ENCODE measurements at places on chromosomes 7 and 10.

- no peak for DNase-seq
Measured at GRCh38 chr7:78576236-78576635, 777.7 kb downstream of the PHTF2 start.

DNA sequence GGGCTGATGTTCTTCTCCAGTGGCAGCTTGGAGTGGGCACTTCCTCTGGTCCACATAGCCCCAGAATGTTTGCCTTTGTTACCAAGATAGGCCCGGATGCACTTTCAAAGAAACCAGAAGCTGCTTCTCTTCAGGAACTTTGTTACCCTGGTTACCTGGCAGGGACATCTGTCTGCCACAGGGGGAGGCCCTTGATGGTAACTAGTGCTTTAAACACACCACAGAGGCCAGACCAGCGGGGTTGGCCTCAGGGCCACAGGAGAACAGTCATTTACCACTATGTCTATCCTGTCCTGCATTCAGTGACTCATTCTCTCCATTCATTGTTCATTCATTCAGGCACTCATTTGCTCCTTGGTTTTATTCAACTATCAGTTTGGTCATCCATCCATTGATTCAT, 11.9 kb upstream of the PLEKHA1 start:
- no peak for DNase-seq

DNA sequence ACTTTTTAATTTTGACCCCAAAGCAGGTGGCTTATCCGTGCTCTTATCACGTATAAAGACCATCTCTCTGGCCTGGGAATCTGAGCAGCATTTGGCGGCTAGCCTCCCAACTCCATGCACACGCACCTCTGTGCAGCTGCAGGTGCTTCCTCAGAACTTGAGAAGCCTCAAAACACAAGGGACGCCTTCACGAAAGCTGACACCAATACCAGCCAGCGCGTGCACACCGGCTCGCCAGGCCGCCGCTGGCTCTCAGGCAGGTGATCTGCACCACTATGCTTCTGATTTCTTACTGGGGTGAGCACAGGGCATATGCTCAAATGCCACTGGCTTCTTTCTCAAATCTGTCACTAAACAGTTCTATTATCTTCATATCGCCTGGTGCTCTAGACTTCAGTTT, 145.0 kb downstream of the PARD3 start:
- DNase-seq: no peak

DNA sequence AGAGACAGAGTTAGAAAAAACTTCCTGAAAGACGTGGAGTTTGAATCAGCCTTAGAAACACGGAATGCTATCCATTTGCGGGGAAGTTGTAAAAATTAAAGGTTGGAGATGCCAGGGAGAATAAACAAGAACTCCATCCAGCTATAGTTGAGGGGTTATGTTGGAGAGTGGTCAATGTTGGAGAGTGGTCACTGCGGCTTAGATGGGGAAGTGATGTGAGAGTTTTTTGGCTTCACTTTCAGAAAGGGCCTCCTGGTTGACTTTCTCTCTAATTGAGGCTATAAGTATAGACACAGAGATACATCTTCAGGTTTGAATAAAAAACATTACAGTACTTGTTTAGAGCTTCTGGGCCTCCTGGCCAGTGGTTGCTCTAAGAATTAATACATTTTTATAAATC, 675 bp downstream of the CC2D2B start:
- no peak for DNase-seq

DNA sequence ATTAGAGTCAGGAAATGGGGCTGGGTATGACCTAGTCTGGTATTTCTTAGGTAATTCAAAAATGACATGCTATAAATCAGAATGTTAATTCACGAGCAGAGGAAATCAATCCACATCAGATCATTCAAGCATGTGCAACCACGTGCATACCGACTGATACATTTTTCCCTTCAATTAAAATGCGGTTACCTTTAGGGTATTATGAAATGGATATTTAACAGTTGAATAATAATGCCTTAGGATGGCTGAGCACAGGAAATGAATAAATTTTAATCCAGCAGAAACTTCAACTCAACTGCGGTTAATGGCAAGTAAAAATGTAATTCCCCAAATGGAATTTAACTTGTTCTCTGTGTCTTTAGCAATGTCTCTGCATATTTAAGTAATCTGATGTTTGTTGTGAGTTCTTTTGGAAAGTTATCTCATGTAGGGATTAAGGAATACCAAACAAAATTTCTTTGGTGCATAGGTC, 9.2 kb downstream of the CPA2 start:
- no peak for DNase-seq

DNA sequence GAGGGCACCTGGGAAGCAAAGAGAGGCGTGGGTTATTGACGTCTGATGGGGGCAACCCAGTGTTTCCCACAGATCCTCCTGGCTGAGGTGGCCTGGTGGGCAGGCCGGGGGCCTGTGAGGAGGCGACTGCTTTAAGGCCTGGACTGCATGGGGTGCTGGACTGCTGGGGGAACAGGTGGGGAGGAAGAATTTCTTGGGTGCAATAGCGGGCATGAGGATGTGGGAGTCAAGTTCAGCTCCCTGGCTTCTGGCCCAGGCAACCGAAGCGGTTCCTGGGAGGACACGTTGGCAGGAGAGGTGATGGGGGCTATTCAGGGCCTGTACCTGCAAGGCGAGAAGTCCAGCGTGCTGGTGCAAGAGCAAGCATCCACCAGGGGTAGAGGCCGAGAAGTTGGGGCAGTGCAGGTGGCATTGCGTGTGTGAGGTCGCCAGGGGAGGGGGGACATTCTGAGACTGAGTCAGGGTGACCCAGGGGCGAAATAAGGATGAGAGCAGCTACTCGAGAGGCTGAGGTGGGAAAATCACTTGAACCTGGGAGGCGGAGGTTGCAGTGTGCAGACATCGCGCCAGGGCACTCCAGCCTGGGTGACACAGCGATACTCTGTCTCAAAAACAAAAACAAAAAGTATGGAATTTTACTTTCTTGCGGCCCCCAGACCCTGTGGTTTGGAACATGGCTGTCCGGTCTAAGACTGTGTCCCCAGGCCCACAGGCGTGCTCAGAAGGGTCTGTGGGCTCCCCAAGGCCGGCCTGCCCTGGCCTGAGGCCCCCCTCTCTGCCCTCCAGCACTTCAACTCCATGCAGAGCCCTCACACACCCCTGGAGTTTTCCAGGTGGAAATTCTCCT, 53.6 kb upstream of the ELN start:
- DNase-seq: no peak

DNA sequence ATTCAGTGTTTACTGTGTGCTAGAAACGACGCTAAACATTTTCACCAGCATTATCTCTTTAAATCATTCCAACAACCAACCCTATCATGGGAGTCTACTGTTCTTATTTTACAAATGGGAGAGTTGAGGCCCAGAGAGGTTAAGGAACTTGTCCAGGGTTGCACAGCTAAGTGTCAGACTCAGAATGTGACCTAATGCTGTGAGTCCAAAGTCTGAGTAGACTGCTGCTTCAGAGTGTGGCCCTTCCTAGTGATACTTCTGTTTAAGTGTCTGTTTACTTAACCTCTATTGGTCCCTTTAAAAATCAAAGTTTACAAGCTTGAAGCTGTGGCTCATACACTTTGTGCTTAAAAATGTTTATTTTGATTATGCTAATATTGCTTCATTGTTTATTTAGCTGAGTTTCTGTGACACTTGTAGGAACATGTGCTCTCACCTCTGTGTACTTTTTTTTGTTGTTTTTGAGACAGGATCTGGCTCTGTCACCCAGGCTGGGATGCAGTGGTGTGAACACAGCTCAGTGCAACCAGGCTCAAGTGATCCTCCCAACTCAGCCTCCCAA, 84.4 kb upstream of the SYPL1 start:
- DNase-seq: no peak

- DNase-seq: no peak
Measured at GRCh38 chr10:101183458-101184183, 45.6 kb downstream of the LBX1 start.

DNA sequence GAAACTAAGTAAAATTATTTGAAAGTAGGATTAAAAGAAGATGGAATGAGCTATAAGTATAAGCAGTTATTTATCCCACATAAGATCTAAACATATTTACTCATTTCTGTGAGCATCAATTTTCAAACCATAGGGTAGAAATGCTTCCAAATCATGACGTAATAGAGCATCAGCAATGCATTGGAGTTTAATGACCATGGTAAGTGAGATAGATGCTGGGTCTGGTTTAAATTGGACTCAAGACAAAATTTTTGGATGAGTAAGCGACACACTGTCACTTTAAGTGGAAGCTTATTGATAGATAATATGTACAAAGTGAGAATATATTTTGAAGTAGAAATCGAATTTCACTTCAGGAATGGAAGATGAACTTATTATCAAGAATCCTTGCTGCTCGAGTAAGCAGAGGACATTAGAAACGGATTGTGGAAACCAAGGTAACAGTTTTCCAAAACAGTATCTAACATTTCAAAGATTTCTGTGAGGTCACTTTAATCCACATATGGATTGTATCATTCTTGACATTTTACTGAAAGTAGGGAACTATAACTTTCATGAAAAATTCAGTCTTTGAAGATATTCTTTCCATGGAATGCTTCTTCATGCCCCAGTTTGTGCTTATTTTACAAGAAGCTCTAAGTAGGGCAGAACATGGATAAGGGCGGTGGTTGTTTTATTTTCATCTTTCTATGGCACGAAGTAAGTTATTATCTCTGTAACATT, 85.8 kb downstream of the AGMO start:
- no peak for DNase-seq

GRCh38 chr7:26372704-26373103, 81.0 kb downstream of the SNX10 start:
- DNase-seq: no peak

DNA sequence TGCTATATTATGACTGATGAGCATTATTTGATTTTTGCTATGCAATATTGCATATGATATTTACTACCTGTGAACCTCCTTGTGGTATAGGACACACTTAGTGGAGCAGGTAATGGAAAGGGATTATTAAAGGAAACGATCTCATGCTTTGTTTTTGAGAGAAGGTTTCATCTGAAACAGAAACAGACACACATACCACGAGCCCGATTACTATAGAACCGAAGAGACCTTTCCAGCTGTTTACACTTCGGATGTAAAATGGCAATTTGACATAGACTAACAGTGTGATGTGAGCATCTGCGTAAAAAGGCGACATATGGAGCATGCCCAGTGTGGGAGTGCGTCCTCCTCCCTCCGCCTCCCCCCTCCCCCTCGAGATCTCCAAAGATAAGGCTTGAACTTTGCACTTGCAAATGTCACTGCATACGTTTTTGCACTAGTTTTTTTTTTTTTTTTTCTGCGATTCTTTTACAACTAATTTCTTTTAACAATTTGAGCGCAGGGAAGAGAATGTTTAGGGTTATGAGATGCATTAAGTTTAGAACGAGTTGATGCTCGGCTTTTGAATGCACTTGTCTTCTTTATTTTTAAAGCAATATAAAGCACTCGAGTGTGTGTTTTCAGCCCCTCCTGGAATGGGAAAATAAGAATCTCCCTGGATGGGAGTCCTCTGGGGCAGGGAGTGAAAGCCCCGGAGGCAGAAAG, 251.0 kb downstream of the NSUN6 start:
- DNase-seq: no peak

- no peak for DNase-seq
Measured at GRCh38 chr10:59036311-59037017, 140.0 kb upstream of the PHYHIPL start.

DNA sequence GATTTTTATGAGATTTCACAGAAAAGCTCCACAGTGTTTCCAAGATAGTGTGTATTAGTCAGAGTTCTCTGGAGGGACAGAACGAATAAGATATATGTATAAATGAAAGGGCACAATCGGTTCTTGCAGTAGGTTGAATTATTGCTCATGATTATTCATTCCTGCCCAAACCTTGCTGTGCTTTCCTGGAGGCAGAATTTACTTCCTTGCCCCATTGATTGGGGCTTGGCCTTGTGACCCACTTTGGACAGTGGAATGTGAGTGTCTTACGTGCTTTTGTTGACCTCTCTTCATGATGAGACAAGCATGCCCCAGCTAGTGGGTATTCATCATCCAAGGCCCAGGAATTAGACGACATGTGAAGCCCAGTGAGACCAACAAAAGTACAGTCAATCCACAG, 53.0 kb upstream of the ABCB5 start:
- no peak for DNase-seq

DNA sequence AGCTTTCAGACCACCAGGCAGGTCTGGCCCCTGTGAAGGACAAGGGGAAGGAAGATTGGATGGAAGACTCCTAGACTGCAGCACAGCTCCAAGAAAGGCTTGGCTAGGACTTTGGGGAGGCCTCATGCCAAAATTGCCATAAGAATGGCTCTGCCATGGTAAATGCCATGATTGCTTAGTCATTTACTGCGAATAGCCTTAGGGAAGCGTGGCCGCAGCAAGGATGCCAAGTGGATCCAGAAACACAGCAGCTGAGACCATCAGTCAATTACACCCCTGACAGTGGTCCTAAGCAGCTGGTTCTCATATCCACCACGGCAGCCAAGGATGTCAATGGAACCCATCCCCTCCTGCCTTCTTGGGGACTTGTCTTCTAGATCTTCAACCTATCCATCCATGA, 88.2 kb upstream of the AUTS2 start:
- no peak for DNase-seq

DNA sequence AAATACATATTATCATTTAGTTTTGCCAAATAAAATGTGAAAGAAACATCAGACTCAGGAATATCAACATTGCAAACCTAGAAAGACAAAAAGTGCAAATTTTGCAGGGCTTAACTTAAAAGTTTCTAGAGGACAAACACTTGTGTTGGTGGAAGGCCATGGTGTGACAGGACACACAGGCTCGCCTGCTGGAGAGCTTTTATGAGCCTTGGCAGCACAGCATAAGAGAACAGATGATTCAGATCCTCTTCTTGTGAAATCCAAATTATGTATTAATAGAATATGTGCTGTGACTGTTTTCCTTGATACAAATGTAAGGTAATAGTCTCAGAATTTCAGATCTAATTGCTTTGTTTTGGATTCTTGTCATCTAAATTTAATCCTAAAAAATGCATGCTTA, 72.9 kb upstream of the ABCB5 start:
- DNase-seq: no peak

GRCh38 chr10:43209074-43209455, 57.8 kb downstream of the RASGEF1A start:
- no peak for DNase-seq

DNA sequence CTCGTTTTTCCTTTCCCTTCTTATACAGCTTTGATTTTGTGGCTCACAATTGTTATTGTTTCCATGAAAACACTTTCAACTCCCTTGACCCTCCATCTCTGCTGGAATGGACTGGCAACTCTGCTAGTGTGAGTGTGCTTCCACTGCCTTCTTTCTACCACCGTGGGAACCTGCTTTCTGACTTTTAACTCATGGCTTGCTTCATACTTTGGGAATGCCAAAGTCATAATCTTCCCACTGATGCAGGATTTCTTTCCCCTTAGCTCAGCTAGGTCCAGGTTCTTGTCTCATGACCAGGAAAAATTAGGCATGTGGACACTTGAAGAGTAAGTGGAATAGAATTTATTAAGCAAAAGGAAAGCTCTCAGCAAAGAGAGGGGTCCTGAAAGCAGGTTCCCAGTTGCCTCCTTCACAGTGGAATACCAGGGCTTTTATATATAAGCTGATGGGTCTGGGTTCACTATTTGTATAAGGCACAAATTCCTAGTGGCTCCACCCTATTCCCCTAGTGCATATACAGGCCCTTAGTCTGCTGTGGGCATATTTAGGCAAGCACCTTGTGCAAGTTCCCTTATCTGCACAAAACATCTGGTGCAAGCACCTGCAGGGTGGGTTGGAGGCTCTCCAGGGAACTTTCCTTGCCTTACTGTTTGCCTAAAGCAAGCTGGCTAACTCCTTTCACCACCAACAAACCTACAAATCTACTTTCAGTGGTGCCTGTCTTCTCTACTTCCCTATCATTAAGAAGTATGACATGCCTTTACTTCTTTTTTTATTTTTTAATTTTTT, 119.5 kb downstream of the CFAP58 start:
- DNase-seq: no peak

All from central memory CD8-positive, alpha-beta T cell (primary cell).